ENCODE measurements at places on chromosomes 7 and 10.

GRCh38 chr7:65746398-65746669 lies 126.5 kb upstream of the VKORC1L1 start:
- peak; percentile 72 for DNase-seq

DNA sequence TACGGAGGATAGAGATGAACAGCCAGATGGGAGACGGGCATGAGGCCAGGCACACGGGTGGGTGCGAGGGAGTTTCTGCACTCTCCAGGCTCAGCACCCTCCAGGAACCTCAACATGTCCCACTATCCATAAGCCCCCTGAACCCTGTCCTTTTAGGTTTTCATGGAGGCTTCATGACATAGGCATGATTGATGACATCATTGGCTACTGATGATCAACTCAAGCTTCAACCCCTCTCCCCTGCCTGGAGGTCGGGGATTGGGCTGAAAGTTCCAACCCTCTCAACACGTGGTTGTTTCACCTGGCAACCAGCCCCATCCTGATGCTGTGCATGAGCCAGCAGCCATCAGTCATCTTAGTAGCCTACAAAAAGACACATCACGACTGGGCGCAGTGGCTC lies 360.7 kb upstream of the AUTS2 start:
- DNase-seq = no peak

GRCh38 chr7:109062798-109063197 lies 493.1 kb downstream of the DNAJB9 start:
- no peak for DNase-seq

GRCh38 chr7:115707258-115708012 lies 323.1 kb downstream of the TFEC start:
- DNase-seq = peak; percentile 5

DNA sequence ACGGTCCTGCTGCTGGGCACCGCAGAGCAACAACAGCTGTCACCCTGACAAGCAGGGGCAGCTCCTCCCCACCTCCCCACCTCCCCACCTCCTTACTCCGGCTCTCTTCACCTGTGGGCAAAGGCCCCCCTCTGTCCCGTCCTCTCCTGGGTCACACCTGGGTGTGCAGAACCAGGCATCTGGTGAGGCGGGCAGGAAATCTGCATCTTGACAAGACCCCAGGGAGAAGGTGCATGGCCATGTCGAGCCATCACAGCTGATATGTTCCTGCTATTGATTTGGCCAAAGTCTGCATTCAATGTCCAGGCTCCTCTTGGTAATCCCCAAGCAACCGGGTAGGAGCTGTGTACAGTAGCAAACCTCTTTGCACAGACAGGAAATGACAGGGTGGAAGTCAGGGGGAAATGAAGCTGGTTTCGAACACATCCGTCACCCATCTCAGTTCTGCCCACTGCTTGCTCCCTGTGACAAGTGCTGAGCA lies 554.2 kb downstream of the DNAJB6 start:
- no peak for DNase-seq

DNA sequence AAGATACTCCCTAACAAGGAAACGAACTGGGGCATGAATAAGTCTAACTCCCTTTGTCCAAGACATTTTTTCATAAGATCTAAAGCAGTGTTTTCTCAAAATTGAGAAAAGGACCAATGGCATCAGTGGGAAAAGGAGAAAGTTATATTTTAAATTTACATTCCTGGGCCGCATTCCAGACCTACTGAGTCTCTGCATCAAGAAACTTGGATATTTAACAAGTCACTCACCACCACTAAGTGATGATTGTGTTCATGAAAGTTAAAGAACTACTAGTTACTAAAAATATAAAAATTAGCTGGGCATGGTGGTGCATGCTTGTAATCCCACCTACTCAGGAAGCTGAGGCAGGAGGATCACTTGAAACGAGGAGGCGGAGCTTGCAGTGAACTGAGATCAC lies 149.6 kb upstream of the MEOX2 start:
- peak; percentile 50 for DNase-seq

DNA sequence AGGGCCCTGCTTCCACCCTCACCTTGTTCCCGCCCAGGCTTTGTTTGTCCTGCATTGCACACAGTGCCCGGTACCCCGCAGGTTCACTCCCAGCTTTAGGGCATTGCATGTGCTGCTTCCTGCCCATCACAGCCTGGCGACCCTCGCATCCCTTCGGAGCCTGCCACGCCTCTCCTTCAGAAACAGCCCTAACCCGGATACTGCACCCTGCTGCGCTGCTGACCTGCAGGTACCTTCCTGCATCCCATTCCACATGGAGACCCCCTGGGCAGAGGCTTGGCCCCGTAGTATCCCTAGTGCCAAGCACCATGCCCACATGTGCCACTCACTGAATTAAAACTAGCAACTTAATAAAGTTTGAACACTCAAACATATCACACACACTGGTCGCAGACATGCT lies 19.8 kb upstream of the GJD4 start:
- DNase-seq = no peak

DNA sequence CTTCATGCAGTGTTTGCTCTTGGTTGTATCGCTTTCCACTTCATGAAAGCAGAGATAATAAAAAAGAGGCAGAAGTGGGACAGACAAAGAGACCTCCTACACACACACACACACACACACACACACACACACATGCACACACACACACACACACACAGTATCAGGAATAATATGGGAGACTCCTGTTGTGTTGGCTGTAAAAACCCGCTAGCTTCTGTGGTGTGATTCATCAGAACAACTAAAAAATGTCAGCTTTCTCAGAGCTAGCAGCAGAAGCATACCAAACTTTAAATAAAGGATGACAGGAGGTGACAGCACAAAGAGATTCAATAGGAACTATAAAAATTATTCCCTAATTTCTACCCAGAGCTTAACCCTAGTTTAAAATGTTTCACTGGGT lies 148.2 kb upstream of the LRRTM3 start:
- DNase-seq = peak; percentile 2

GRCh38 chr7:144102041-144102440 lies 7.3 kb upstream of the OR2A2 start:
- DNase-seq = no peak

DNA sequence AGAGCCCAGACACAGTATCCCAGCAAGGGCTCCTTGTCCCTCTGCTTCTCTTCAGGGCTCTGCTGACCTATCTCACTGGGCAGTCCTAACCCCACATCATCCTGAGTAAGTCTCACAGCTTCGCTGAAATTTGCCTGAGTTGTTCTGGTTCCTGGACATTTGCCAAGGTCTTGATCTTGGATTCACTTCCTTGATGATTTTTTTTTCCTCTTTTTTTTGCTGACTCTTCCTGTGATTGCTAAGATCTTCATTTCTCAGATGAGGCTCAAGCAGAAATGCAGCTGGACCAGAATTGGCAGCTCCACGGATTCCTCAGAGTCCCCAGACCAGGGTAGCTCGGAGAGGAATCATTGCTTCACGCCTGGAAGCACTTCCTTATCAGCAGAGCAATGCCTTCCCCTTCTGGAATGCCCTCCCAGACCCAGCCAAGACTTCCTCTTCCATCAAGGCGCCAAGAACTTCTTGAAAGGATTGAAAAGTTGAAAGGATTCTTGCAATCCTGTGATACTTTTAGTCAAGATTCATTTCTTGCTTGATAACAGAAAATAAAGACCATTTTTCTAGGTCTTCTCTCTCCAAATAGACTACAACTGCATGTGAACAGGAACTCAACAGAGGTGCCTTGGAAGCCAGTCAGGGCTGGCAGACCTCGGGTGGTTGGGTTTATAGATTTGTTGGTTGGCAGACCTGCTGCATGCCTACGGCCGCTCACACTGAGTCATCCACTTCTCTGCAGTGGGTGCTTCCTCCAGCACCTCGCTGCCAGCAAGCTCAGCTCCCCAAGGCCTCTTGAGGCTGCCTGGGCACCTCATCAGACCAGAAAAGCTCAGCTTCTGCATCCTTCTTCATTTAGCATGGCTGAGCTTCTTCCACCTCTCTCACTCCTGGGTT lies 8.8 kb upstream of the AFAP1L2 start:
- DNase-seq = peak; percentile 10

GRCh38 chr10:819816-820215 lies 111.7 kb downstream of the LARP4B start:
- DNase-seq = no peak

GRCh38 chr10:130715686-130716670 lies 579.8 kb downstream of the GLRX3 start:
- no peak for DNase-seq

Data from IMR-90 (cell line).